ENCODE measurements at places on chromosomes 13 and 19.

DNA sequence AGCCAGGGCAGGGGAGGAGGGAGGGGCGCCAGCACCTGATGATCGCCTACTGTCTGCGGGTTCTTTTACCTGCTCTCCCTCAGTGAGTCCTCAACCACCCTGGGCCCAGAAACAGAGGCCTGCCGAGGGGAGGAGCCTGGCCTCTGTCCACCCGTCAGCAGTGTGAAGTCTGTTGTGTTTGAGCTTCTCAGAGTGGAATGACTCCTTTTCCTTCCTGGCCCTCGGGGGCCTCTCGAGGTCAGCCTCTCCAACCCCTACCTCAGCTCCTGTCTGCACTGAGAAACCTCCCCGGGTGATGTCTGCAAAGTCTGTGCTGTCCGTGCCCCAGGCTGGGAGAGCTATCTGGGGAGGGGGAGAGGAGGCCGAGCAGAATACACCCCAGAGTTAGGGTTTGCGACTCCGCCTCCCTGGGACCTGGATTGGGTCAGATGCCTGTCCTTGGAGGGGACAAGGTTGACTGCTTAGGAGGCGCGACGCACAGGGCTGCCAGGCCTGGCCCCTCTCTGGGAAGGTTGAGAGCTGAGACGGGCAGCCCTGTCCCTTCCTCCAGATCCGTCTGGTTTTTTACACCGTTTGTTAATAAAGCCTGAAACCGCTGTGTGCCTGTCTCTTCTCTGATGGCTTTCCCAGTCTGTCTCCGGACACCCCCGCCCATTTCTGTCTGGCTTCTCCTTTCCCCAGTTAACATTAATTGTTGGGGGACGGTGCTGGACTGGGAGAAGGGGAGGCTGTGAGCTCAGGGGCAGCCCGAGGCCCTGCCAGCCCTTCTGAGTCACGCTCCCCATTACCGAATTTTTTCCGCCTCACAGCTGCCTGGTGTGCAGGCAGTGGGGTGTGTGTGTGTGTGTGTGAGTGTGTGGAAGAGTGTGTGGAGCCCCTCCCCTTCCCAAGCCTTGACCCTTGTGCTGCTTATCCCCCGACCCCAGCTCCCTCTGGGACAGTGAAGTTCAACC, 989 bp upstream of the SSC5D start:
- no peak for DNase-seq

- DNase-seq = no peak
These were observed 6.2 kb upstream of the CEACAM5 start for GRCh38 chr19:41702171-41702651.

- DNase-seq = no peak
These were observed 6.7 kb upstream of the ZNF548 start for GRCh38 chr19:57382806-57383488.

DNA sequence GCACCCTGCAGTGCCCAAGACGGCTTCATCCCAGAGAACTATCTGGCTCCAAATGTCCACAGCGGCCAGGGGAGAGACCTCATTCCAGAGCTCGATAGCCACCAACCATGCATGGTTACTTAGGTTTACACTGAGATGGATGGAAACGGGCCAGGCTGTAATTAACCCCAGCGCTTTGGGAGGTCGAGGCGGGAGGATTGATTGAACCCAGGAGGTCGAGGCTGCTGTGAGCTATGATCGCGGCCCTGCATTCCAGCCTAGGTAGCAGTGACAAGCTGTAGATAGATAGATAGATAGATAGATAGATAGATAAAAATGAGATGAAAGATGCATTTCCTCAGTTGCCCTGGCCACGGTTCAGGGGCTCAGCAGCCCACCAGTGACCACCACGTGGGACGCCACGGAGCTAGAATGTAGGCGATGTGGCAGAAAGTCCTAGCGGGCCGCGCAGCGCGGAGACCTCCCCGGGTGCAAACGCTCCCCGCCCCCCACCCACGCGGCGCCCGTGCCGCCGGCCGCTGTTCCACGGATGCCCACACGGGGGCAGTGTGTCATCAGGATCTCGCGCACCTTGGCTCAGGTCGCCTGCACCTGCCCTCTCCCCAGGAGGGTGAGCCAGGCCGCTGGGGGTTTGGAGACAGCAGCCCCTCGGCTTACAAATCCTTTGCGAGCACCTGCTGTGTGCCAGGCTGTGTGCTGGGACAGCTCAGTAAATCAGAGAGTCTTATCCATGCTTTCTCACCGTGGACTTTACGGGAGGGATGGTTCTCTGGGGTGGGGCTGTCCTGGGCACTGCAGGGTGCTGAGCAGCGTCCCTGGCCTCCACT, 13.5 kb upstream of the TLE5 start:
- peak; percentile 75 for DNase-seq

- DNase-seq = no peak
These were observed 174.0 kb downstream of the DCT start for GRCh38 chr13:94305463-94305862.

DNA sequence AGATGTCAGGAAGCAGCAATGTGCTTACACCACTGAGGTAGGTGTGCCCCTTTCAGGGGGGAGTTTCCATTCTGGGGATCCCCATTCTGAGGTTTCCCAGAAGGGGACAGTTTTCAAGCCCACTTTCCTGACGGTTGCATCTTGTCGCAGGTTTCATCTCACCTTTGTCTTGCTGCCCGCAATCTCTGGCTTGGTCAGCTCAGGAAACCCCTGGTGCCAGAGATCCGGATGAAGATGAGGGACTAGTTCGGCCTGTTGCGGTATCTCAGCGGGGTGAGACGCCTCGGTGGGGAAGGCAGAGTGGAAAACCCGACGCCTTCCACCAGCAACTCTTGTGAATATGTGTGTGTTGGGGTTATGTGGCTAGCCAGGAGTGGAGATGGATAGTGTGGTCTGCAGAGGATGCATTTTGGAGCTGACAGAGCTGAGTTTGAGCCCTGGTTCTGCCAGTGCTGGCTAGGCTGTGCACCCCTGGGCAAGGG, 13.1 kb downstream of the TNFSF9 start:
- no peak for DNase-seq

DNA sequence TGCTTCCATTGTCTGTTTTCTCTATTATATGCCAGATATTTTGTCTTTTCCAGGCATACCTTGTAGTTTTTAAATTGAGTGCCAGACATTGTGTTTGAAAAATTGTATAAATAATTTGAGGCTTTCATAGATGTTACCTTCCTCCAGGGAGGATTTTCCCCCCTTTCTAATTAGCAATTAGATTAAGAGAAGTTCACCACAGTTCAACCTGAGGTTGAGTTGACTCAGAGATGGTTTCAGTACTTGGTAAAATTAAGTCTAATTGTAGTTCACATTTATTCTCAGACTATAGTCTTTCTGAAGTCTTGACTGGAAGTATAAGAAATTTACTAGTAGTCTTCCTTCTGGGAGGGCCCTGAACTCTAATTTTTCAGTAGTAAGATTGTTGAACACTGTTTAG, 104.1 kb upstream of the SCEL start:
- DNase-seq = no peak

DNA sequence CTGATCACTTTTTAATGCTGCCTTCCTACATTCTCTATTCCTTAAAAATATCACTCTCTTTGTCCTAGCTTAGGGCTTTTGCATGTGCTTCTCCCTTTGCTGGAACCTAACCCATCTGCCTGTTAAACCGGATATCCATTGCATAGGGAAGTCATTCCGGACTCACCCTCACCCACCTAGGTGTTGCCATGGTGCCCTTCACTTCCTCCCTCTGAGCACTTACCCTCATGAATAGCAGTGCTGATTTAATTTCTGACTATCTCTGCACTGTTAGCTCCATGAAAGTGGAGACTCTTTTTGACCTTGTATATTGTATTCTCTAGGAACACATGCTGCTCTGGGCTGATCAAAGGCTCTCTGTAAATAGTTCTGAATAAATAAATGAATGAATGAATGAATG, 401.9 kb downstream of the PCDH20 start:
- DNase-seq = peak; percentile 13

DNA sequence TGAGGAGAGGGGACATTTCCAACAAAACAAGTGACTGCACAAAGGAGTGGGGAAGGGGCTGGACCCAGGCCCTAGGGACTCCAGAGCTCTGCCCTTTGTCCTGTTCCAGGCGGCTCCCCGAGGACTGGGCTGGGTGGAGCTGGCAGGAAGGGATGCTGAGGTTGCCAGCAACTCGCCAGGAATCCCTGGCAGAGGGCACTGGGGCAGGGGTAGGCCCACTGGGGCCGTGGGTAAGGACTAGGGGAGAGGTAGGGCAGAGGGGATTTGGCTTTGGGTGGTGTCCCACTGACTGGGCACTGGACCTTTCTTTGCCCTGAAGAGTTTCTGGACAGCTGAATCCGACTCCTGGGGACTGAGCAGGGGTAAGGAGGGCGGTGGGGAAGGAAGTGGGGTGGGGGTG, 7.9 kb downstream of the LIPE start:
- DNase-seq = no peak

- DNase-seq = no peak
These were observed 227.5 kb upstream of the STARD13 start for GRCh38 chr13:33512880-33513554.

- no peak for DNase-seq
These were observed 93.7 kb upstream of the SGCG start for GRCh38 chr13:23086968-23087623.

- DNase-seq = no peak
These were observed 59.3 kb downstream of the TSHZ3 start for GRCh38 chr19:31289976-31290375.

- no peak for DNase-seq
These were observed 5.8 kb downstream of the ZNF175 start for GRCh38 chr19:51576850-51577249.
